ENCODE measurements at places on chromosomes 3 and 15.

DNA sequence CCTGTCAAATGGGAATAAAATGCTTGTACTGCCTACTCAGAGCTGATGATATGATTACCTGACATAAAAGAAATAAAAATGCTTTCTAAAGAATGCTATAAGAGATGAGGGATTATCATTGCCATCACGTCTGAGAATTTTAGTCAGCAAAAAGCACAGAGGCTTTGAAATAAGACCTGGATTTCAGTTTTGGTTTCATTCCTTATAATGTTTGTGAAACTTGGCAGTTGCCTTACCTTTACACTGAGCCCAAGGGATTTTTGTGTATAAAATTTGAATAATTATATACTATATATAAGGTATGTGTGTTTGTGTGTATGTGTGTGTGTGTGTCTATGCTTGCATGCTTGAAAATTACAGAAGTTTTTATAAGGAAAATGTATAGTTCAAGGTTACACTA, 634.8 kb upstream of the BCHE start:
- no peak for DNase-seq

DNA sequence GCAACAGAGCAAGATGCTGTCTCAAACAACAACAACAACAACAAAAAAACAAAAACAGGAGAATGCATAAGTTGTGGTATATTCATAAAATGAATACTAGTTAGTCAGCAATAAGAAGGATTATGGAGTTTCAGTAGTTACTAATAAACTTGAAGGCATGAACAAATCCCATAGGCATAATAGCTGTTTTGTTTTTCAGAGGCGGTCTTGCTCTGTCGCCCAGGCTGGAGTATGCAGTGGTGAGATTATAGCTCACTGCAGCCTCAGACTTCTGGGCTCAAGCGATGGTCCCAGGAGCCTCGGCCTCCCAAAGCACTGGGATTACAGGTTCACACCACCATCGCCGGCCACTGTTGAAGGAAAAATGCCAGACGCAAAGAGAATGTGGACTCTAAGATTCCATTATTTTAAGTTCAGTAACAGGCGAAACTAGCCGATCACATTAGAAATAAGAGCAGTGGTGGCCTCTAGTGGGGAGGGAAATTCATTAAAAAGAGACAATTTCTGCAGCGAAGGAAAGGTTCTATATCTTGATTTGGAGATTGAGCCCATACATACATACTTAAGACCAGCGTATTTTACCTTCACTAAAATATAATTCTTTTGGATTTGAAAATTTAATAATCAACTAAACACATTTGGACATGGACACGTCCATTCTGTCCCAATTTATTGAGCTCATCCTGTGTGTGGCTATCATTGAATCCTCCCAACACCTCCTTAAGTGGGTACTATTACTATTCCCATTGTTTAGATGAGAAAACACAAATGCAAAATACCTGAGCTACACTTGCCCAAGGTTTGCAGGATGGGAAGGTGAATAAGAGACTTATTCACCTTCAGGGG, 27.4 kb upstream of the HDAC11 start:
- no peak for DNase-seq

DNA sequence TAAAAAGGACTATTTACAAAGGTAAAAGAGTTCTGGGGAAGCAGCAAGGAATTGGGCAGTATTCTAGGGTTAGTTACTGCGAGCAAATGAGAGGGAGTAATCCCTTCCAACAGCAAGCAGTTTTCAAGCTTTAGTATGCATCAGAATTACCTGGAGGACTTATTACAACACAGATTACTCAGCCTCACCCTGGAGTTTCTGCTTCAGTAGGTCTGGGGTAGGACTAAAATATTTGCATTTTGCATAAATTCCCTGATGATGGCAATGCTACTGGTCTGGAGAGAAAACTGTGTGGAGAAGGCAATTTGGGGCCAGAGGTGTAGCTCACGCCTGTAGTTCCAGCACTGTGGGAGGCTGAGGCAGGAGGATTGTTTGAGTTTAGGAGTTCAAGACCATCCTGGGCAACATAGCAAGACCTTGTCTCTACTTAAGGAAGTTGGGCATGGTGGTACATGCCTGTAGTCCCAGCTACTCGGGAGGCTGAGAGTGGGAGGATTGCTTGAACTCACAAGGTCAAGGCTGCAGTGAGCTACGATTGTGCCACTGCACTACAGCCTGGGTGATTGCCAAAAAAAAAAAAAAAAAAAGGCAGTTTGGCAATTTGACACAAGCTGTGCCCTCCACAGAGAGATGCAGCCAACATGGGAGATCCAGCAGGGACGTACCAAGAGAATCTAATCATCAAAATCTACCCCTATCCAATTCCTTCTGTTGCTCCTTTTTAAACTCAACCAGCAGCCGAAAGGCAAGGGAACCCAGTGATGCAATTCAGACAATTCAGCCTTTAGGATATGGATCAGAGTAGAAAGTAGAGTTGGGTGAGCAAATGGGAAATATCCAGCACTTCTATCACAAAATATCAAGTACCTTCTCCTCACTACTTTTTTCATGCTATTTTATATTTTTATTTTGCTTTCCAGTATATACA, 27.1 kb upstream of the AP4E1 start:
- no peak for DNase-seq

- no peak for DNase-seq
Measured at GRCh38 chr3:187572441-187572840, 97.8 kb downstream of the SST start.

GRCh38 chr15:48001393-48002039, 119.3 kb upstream of the SLC24A5 start:
- DNase-seq: no peak

- no peak for DNase-seq
Measured at GRCh38 chr15:88805031-88805780, 2.0 kb downstream of the ACAN start.

DNA sequence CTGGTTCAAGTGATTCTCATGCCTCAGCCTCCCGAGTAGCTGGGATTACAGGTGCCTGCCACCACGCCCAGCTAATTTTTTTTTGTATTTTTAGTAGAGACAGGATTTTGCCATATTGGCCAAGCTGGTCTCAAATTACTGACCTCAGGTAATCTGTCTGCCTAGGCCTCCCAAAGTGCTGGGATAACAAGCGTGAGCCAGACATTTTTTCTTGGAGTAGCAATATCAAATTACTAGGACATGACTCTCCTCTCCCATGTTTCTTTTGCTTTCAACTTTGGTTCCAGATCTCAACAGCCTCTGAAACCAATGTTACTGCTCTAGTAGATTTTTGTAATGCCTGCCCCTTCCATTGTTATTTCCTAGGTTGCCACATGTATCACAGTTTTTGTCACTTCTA, 462.0 kb downstream of the GBE1 start:
- DNase-seq: no peak

GRCh38 chr3:105963161-105963560, 94.3 kb upstream of the CBLB start:
- DNase-seq: no peak

- no peak for DNase-seq
Measured at GRCh38 chr15:57541271-57541670, 50.4 kb upstream of the MYZAP start.

DNA sequence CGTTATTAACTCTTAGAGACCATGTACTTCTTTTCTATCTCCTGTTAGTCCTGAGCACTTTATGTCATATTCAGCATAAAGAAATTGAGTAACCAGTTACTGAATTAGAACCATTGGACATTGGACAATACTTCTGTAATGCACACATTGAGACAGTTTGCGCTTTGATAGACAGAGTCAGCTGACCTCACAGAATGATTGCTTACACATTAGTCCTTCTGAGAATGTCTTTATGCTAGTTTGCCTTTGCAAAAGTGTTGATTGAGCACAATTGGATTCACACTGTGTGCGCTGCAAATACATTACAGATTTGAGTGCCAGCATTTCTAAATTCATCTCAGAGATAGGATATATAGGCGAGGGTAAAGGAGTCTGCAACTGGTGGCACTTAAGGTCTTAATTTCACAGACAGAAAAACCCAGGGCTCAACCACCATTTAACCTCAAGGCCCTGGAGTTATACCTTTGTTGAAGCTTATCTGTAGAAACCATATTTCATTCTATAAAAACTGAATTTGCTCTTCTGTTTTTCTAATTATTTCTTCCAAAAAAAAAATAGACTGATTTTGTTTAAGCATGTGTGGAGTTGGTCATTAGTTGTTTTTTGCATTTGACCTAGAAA, 3.8 kb downstream of the SERPINI1 start:
- DNase-seq: no peak

GRCh38 chr3:75248974-75249373, 415.2 kb upstream of the FRG2C start:
- DNase-seq: no peak

DNA sequence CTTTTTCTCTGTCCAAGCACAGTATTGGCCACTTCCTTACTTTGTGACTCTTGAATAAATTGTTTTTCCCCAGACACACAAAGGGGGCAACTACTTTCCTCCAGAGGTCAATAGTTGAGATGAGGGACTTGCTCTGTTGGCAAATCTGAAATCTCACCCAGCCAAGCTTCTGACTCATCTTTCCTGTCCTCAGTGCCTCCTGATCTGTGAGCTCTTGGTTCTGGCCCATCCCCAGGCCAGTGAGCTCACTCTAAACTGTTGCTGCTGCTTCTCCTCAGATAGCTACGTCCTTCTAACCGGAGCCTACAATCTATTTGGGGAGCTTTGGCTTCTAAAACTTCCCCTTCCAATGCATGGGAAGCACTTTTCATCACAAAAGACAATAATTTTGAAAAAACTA, 50.0 kb upstream of the NMD3 start:
- DNase-seq: no peak

- DNase-seq: no peak
Measured at GRCh38 chr3:45227946-45228345, 1.9 kb upstream of the TMEM158 start.

DNA sequence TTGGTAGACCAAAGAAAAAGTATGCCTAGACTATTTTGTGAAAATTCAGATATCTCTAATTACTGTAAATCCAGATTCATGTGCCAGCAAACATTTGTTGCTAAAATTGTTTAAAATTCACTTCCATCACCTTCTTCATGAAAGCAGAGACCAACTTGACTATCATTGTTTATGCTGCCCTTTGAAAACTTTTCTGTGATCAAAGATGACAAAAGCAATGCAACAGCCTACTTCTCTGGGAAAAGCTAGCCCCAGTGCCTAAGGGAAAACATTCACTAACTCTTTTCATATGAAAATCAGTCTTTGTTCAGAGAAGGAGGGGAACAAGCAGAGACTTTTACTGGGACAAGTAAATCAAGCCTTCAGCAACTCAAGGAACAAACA, 178.0 kb upstream of the P2RY1 start:
- DNase-seq: no peak
